ENCODE measurements at places on chromosomes 1 and 21.

DNA sequence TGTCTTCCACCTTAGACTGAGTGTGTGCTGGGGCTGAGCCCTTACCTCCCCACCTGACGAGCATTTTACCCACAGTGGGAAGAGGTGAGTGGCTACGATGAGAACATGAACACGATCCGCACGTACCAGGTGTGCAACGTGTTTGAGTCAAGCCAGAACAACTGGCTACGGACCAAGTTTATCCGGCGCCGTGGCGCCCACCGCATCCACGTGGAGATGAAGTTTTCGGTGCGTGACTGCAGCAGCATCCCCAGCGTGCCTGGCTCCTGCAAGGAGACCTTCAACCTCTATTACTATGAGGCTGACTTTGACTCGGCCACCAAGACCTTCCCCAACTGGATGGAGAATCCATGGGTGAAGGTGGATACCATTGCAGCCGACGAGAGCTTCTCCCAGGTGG, 73.7 kb downstream of the EPHB2 start:
- DNase-seq, result no peak

GRCh38 chr1:232046451-232047306, 420.1 kb downstream of the DISC1 start:
- DNase-seq, result no peak

DNA sequence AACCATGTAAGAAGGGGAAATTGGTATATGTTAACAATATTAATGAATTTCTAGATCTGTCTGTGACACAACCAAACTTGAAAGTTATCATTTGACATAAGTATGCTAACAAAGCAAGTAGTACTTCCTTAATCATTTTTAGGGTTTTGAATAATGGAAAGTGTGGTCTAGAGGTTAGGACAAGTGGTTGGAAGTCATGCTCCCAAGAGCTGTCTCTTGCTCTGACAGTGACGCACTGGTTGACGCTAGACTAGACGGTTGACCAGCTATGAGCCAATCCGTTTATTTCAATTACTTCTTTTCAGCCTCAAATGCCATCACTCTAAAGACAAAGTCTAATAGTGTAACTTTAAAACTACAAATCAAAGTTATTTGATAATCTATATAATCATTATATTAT, 20.7 kb upstream of the RGS1 start:
- DNase-seq, result no peak

DNA sequence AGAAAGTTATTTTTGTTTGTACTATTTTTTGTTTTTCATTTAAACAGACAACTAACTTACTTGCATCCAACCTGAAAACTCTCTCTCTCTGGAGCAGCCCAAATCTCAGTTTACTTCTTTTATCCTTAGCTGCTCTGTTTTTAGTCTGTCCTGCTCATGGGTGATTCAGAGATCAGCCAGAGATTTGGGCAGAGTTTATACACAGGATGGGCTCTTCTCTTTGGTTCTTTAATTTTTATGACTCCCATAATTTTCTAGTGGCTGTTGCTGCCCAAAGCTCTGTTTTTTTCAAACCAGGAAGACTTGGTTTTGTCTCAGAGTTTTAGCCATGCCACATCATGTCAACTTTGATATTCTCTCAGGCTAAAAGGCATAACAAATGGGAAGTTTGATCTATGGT, 86.8 kb upstream of the CD55 start:
- DNase-seq, result no peak

DNA sequence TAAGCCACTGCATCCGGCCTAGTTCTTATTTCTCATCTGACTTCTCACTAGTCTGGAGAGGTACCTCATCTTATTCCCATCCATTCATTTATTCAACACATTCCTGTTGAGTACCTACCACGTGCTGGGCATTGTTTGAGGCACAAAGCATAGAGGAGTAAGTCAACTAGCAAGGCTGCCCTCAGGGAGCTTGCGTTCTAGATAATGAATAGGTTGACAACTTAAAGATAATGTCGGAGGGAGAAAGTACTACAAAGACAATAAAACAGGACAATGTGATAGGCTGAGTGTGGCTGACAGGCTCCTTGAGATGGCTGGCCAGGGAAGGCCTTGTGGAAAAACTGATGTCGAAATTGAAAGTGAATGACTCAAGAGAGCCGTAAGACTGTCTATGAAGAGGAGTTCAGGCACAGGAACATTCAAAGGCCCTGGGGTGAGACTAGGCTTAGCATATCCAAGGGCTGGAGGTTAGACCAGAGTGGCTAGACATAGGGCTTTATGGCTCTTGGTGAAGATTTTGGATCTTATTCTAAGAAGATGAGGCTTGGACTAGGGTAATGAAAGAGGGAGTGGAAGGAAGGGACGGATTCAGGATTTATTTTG, 18.3 kb downstream of the SPATA21 start:
- no peak for DNase-seq

DNA sequence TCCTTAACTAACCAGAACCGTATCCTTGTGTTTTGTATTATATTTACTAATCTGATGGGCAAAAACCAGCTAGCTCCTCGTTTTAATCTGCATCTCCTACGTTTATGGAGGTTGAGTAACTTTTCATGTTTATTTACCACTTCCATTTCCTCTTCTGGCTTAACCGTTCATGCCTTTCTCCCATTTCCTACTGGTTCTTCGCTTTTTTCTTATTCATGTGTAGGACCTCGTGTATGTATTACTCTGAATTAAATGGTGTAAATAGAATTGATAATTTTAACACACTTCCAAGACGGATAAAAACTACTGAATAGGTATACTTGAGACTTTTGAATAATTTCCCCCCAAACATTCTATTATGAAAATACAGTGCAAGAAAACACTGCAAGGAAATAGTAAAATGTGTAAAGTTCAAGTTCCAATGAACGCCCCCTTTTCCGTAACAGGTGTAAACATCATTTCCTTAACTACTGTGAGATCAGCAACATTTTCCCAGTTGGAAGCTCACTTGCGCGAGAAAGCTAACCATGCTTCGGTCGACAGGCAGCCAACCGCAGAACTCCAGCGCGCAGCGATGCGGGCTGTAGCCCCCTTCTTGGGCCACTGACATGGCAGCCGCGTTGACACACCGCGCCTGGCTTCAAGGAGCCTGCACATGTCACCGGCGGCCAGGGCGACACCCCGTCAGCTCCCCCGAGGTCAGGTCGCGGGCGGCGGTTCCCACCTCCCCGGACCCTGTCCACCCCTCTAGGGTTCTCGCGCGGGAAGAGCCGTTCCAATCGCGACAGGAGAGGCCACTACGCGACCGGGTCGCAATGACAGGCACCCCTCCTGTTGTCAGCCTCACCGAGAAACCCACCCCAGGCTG, 816 bp downstream of the EDEM3 start:
- DNase-seq, result no peak

GRCh38 chr1:10033359-10033845, 644 bp downstream of the UBE4B start:
- no peak for DNase-seq

- DNase-seq, result no peak
Observed at GRCh38 chr1:16026723-16027484, 5.1 kb downstream of the CLCNKA start.

- no peak for DNase-seq
Observed at GRCh38 chr1:3543076-3544039, 68.0 kb downstream of the MEGF6 start.

GRCh38 chr1:246587032-246587431, 20.8 kb downstream of the CNST start:
- DNase-seq, result no peak

DNA sequence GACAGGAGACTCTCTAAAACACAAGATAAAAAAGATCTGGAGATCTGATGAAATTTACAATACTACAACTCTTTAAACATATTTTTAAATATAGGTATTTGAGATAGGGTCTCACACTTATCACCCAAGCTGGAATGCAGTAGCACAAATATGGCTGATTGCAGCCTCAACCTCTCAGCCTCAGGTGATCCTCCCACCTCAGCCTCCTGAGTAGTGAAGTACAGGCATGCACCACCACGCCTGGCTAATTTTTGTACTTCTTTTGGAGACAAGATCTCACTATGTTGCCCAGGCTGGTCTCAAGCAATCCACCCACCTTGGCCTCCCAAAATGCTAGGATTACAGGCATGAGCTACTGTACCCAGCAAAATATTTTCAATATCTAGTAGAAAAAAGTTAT, 170.0 kb upstream of the NR5A2 start:
- no peak for DNase-seq

DNA sequence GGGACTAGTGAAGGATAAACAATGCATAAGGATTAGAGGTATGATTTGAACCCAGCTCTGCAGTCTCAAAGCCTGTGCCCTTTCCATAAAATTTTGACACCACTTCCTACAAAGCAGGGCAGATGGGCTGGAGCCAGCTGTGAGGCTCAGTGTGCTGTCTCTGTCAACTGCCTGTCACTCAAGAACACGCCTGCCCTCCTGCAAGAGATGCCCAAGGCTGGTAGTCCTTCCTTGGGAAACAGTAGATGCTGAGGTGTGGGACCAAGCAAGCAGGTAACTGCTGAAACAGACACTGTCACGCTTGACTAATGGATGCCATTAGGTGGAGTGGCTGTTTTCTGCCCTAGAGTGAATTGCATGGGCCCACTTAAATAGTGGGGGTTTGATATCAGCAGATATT, 402.0 kb downstream of the PTPRU start:
- DNase-seq, result no peak

- DNase-seq, result no peak
Observed at GRCh38 chr21:45378258-45378966, 26.6 kb upstream of the COL18A1 start.

- DNase-seq, result no peak
Observed at GRCh38 chr1:35883635-35884101, 659 bp downstream of the AGO1 start.

DNA sequence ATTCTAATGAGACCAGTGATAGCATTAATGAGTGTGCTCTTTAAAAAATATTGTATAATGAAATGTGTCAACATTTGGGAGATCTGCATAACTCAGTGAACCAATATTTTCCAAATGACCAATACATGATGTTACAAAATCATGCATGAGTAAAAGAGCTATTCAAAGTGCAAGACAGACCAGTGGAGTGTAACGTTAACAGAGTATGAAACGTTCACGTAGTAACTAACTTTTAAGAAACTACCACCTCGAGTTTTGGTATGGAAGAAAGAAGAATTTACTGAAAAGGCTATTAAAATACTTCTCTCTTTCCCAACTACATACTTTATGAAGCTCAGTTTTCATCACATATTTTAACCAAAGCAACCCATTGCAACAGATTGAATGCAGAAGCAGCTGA, 9.6 kb upstream of the SLC6A9 start:
- DNase-seq, result no peak

GRCh38 chr1:51378871-51379270, 48.5 kb upstream of the TTC39A start:
- DNase-seq, result no peak

- no peak for DNase-seq
Observed at GRCh38 chr21:36959020-36959835, 7.2 kb downstream of the HLCS start.

DNA sequence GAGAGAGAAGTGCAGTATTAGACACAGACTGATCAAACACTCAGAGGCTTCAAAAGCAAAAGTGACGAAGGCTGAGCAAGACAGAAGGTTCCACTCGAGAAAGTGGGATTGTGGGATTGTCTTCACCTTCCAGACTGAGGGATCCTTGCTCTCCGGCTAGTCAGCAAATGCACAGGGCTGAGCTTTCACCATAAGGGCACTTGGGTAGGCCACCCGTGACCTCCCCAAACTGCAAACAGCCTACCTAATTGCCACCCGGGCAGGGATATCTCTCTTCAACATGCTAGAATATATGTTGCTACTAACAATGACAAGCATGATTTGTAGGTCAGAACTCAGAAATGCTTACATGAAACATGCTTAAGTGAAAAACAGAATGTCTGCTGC, 35.3 kb upstream of the RIPK4 start:
- no peak for DNase-seq

DNA sequence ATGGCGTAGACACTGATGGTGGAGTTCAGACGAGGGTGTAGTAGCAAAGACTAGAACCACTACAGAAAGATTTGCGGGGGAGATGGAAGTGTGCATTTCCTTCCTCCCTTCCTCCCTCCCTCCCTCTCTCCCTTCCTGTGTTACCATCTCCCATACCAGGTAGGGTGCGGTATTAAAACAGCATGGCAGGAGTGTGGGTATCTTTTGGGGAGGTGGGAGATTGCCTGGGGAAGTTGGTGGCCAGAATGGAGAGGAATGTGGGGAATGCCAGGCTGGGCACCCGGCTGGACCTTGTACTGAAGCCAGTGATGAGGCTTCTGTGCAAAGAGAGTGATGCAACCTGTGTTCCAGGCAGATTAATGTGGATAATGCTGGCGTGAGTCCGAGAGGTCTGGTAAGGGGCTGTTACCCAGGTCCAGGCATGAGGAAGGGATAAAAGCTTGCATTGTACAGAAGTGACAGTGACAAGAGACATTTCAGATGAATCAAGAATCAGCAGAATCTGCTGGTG, 30.3 kb upstream of the PPP2R5A start:
- no peak for DNase-seq

DNA sequence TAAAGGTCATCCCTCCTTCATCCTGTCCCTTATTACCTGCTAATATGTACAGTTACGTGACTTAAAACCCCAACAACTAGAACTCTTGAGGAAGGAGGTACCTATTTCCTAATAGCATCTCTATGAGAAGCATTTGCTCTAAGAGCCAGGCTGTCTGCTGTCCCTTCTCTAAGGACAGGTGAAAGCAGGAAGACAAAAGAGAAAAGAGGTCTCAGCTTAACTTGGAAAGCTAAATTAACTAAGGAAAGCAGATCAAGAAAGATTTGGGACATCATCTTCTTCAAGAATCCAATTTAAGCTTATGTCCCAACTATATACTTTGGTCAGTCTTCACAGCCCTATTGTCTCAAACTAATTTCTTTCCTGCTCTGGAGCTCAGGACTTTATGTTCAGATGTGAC, 2.9 kb downstream of the EGLN1 start:
- DNase-seq, result no peak

- no peak for DNase-seq
Observed at GRCh38 chr1:219413536-219413935, 199.4 kb downstream of the ZC3H11B start.

- DNase-seq, result no peak
Observed at GRCh38 chr21:42232176-42232825, 13.4 kb downstream of the ABCG1 start.

GRCh38 chr1:3067671-3068563, 1.1 kb upstream of the PRDM16 start:
- no peak for DNase-seq

DNA sequence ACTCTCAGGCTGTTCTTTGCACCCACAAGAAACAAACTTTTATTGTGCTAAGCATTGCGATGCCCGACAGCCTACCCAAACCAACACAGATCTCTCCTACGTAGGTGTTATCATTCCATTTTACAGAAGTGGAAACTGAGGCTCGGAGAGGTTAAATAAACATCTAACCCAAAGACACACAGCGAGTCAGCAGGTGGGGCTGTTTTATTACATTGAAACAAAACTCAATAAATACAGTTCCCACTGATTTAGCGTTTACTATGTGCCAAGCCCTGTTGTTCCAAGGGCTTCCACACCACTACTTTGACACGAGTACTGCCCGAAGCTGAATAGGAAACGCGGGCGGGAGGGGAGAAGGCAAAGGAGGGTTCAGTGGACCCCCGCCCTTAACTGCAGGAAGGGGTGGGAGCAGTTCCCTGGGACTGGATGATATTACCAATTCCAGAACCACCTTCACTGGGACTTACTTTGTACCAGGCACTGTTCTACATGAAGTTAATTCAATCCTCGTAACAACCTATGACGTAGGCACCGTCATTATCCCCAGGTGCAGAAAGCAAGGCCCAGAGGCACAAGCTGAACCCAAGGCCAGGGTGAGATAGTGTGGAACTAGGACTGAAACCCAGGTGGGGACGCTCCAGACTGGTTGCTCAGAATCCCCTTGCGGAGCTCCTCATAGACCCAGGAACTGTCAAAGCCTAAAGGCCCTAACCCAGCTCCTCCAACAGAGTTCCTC, 19.3 kb upstream of the ALDH4A1 start:
- DNase-seq, result no peak

All from cerebellar nuclear complex (tissue), 1 donor.